ENCODE measurements at places on chromosomes 11 and 22. TPM values are rescaled to one million over a fixed set of nuclear protein-coding genes. Genes with fewer than 3 reads are reported as not detected.

Gene TTC28
- polyA plus RNA-seq: 2.1 TPM

Gene RAPSN
- 0.23 TPM for polyA plus RNA-seq

Gene EMID1
- polyA plus RNA-seq: 3.0 TPM

Gene OR4C12
- polyA plus RNA-seq: not detected

Gene GAL3ST3
- polyA plus RNA-seq: 12.7 TPM

Gene VSIG10L2
- polyA plus RNA-seq: 0.59 TPM

Gene GUCY1A2
- polyA plus RNA-seq: 0.36 TPM

Gene TRIM49
- polyA plus RNA-seq: not detected

Gene MMP8
- not detected for polyA plus RNA-seq

Gene PGA5
- 0.45 TPM for polyA plus RNA-seq

Gene SLC37A2
- polyA plus RNA-seq: 0.40 TPM

Gene GPR83
- 0.35 TPM for polyA plus RNA-seq

Gene APOA1
- polyA plus RNA-seq: 0.60 TPM

Gene KRTAP5-1
- polyA plus RNA-seq: not detected

Data from GM23338 (cell line).